ENCODE measurements at places on chromosomes 2 and 18. TPM values are rescaled to one million over a fixed set of nuclear protein-coding genes. Genes with fewer than 3 reads are reported as not detected.

DNA sequence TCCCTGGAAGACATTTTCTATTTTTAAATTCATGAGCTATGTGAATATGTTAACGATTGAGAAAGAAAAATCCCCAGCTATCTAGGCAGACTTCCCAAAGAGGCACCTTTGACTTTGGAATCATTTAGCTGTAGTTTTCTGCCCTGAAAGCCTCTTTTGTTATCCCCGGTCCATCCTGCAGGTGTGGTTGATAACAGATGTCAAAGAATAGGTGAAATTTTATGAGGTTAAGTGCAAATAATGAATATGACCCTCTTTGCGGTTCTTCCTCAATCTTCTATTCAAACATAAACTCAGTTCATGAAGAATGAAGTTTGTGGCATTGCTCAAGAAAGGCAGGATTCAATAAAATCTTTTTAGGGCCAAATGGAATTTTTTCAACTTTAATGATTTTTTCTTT is 51.6 kb upstream of the ATP8B1 start:
- no peak for DNase-seq

DNA sequence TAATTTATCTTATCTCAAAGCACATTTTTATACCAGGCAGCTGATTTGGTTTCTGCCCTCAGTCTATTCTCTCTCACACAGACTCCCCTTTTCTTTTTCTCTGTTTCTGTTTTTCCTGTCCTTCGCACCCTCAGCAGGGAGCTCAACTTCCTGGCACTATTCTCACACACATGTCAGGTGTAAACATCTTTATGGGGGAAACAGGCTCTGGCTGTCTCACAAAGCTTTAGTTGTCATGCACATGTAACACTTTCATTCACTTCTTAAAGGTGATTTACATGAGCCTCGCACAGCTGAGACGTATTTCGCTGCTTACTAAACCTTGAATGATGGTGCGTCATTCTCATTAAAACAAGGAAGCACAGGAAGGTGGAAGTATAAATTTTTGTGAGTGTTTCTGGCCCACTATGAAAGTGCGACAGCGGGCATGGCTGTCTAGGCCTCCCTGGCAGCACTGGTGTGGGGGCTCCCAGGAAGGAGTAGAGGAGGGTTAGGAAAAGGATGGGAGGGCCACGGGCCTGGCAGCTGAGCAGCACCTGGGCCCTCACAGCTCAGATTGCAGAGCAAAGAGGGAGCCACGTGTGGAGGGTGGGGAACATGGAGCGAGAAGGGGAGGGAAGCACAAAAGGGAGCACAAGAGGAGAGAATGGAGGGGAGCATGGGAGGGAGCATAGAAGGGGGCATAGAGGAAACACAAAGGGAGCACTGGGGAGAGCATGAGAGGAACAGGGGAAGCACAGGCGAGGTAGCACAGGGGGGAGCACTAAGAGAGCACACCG is 46.2 kb upstream of the SNTG2 start:
- DNase-seq, result no peak

Gene ZBTB14
- 18.4 TPM for total RNA-seq

- peak; percentile 69 for DNase-seq
These were observed 691 bp downstream of the BIRC6 start for GRCh38 chr2:32357318-32358110.

Gene NR4A2
- total RNA-seq, result 134 TPM

DNA sequence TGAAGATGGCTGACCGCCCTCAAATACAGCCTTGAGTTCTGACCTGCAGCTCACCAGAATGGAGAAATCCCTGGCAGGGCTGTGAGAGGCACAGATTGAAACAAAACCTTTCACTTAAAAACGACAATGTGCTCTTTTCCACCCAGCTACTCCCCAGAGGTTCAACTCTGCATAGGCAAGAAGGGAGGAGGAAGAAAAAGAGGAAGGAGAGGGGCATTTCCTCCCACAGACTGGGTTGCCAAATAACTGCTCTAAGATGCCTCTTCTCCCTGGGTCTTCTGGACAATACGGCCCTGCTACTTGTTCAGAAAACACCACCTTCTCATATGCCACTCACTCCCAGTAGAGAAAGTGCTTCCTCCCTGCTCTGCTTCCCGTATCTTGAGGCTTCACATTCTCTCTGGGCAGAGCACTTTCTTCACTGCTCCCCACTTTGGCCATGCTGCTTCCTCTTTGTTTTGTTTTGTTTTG is 136.4 kb upstream of the SLC1A4 start:
- no peak for DNase-seq

Gene CD302
- 0.19 TPM for total RNA-seq

DNA sequence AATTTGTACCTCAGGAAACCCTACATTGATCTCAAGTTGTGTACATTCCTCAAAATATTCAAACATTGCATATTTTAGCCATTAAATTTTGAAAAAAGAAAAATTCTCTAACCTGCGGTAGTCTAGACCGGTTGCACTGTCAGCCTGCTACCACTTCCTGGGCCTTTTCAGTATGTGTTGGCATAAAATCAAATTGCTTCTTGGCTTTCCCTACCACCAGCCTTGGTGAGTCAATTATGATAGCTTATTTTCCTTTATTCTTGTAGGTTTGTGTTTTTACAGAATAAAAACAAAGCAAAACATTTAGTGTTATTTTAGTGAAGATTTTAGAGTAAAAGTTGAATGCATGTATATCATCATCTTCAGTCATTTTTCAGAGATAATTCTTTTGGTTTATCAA is 61.2 kb downstream of the FAM171B start:
- DNase-seq, result no peak

DNA sequence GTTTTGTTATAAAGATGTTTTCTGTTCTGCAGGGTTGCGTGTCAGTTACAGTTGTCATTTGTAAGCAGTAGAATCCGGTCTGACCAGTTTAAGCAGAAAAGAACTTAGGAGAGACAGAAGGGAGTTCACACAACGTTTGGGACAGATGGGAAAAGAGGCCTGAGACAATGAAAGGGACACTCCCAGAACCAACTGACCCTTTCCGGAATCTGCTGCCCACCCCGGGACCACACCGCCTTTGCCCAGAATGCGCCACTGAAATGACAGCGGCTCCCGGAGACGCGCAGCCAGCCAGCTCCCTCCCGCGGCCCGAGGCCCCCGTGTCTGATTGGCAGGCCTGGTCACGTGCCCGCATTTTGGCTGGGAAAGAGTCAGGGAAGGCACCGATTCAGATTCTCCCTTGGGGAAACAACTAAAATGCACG is 244.6 kb downstream of the BCL2 start:
- DNase-seq, result peak; percentile 79

DNA sequence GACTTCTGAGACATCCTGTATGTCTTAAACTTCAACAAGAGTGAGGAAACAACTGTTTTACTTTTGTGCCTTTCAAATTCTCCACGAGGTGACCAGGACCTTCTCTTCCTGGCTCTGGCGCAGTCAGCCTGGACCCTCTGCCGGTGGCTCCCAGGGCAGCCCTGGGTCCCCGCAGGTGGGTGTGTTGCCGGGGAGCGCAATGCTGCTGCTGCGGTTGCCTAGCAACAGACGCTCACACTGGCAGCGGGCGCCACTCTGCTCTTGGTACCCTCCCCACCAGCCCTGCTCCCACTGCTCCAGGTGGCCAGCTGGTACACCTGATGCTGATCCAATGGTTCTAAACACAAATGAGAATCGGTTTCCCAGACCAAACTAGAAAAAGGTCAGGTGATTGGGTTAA is 58.7 kb downstream of the GNAL start:
- DNase-seq, result no peak

DNA sequence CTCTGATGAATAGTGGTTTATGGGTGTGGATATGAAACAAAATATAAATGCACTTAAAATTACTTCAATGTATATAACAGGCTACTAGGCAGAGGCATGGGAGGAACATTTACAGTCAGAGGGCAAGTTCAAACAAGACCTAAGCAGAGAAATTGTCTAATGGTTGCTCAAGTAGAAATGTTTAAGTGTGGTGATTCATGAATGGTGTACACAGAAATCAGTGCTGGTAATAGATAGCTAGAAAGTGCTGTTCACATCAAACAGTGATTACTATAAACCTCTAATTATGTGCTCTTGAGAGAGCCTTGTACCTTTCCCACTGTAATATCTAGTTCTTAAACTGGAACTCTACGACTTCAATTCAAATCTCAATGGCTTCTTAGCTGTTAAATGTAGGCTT is 485.1 kb downstream of the NRXN1 start:
- no peak for DNase-seq

GRCh38 chr2:219789476-219789875 is 162.0 kb downstream of the SLC4A3 start:
- no peak for DNase-seq

- no peak for DNase-seq
These were observed 61.7 kb downstream of the CD226 start for GRCh38 chr18:69885841-69886531.

Gene PCARE
- not detected for total RNA-seq

GRCh38 chr2:128512379-128513115 is 193.9 kb upstream of the HS6ST1 start:
- peak; percentile 38 for DNase-seq

Gene BIN1
- total RNA-seq, result 98.3 TPM

Gene DUSP19
- 1.8 TPM for total RNA-seq

DNA sequence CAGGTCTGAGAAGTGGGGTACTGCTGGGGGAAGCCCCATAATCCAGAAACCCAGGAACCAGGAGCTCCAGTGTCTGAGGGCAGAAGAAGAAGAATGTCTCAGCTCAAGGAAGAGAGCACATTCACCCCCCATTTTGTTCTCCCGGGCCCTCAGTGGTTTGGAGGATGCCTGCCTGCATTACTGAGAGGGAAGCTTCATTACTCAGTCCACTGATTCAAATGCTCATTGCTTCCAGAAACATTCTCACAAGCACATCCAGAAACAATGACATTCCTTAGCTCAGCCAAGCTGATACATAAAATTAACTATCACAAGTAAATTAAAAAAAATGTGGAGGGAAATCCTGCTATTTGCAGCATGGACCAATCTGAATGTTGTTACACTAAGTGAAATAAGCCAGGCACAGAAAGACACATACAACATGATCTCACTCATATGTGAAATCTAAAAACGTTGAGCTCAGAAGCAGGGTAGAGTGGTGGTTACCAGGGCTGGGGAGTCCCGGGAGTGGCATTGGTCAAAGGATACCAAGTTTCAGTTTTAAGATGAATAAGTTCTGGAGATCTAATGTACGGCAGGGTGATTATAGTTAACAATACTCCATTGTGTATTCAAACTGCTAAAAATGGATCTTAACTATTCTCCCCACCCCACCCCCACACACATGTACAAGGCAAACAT is 459.3 kb downstream of the GALR1 start:
- no peak for DNase-seq

Gene PSMA8
- 0.45 TPM for total RNA-seq

Gene DNER
- not detected for total RNA-seq

Gene HOXD4
- not detected for total RNA-seq

DNA sequence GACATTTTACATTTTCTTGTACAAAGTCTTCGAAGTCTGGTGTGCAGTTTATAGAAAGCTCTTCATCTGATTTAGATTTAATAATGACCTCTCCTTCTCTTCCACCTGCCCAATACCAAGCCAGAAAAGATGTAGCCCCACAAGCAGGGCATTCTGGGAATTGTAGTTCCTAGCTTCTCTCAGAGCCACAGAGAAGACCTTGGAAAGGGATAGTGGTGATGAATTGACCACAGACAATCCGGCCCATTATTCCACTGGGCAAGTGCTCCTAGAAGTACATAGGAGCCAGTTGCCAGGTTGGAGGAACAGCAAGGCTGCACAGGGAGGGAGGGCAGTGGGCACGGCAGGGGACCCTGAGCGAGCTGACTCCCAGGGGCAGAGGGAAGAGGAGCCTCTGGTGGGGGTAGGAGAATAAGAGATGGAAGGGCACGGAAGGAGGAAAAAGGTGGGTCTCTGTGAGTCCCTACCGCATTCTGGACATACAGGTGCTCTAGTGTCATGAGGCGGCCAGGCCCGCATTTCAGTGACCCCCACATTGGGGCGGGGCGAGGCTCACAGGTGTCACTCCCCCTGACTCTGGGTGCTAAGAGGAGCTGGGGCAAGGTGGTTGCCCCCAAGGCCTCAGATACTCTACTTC is 152.5 kb upstream of the HAAO start:
- no peak for DNase-seq

DNA sequence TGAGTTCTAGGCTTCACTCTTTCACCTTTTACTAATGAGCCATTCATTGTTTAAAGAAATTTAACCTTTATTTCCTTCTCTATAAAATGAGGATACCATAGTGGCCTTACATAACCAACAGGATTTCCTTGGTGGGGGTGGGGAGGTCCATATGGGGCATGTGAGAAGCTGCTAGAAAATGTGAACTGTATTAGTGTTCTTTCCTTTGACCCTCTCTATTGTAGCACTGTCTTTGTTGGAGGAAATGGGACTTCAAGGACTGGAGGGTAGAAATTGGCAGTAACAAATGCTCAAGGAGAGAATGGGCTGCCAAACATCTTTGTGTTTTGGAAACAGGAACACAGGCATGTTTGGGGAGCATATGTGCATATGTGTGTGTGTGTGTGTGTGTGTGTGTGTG is 468.7 kb upstream of the ZEB2 start:
- no peak for DNase-seq

GRCh38 chr2:223032187-223033142 is 19.5 kb upstream of the KCNE4 start:
- DNase-seq, result no peak

DNA sequence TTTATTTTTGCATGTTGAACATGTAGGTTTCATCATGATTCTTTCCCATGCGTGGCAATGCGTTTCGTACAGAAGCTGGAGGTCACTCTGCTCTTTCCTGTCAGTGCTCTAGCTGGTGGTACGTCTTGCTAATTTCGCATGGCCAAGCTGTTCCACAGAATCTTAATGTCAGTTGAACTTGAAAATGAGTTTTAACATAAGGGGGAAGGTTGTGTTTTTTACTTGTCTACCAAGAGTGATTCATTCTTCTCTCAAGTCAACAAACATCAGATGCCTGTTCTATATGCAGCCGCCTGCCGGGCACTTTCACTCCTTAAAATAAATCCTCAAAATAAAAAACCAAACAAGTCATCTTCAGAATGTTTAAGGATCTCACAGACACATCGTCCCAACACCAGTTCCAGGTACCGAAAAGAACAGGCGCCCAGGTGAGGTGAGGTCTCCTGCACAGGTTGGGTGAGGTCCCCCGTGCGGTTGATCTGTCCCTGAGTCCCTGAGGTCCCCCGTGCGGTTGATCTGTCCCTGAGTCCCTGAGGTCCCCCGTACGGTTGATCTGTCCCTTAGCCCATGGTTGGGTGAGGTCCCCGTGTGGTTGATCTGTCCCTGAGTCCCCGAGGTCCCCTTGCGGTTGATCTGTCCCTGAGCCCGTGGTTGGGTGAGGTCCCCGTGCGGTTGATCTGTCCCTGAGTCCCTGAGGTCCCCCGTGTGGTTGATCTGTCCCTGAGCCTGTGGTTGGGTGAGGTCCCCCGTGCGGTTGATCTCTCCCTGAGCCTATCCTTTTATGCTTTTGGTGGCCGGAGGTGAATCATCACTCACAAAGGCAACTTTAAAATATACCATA is 57.0 kb upstream of the KCNG2 start:
- no peak for DNase-seq

Gene ALK
- not detected for total RNA-seq
